ENCODE measurements at places on chromosomes 2 and 18.

DNA sequence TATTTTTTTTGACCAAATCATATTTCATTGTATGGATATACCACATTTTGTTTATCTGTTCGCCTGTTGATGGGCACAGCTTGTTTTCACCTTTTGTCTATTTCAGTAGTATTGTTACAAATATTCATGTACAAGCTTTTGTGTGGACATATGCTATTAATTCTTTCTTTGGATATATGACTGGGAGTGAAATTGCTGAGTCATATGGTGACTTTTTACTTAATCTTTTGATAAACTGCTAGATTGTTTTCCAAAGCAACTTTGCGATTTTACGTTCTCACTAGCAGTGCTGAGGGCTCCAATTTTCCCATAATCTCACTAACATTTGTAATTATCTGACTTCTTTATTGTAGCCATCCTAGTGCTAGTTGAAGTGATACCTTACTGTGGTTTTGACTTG lies 112.4 kb downstream of the CD8B2 start:
- no peak for DNase-seq

DNA sequence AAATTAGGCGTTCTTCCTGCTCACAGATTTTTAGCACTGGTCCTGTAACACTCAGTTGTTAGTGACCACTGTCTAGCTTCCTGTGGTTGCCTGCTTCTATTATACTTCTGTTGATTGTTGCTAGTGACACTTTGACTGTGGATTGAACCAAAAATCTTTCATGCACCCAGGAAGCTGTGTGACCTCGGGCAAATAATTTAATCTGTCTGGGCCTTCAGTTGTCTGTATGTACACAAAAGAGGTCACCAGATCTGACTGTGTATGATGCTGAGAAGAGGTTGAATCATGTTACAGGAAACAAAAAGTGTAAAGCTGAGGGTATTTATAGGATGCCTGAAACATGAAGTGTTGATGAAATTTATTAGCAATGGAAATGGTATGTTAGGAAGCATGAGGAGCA lies 12.7 kb downstream of the ICOS start:
- no peak for DNase-seq

DNA sequence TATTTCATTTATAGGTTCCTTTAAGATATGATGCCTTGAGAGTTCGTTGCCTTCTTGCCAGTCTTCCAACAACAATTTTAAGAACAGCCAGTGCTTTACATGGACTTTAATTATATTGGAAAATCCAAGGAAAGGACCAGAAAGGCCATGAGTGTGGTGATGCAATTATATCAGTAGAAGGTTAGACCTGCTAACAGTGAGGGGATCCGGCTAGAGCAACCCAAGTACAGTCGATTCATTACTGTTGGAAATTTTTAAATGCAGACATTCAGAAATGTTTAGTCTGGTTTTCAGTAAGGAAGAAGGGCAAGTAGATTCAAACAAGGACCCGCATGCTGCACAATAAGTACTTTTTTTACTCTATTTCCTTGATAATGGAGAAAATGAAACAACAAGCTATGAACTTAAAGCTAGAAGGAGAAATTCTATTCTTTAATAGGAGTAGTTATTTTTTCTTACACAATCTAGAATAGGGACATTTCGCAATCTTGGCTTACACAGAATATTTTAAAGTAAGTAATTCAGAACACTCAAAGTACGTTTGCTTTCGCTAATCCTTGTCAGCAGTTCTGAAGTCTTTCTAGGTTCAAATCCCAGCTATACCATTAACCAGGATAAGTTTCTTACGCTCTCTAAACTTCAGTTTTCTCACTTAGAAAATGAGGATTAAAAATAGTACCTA lies 405.5 kb downstream of the MEIS1 start:
- no peak for DNase-seq

DNA sequence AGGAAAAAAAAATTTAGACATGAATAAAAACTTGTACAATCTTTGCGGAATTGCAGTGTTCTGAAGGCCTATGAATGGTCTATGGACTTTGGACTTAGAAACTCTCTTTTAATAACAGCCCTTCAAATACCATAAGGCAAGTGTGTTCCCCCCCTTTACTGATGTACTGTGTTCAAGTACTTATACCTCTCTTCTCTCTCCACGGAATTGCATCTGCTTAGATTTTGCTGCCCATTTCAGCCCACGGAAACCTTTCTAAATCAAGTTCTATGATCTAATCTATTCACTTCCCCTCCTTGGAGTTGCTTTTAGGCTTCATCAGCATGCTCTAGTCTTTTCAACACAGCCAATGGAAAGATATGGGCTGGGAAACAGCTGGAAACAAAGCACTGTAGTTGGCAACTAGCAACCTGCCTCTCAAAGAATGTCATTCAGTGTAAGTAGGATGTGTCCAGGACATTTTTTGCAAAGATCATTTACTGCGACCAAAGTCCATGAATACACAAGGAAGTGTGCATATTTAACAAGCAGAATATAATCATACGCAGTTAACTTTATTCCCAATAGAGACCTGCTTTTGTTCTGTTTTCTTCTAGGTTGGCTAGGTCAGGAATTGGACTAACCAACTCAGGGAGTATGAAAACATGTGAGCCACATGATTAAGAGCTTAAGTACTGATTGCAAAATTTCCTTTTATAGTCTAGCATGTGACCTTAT lies 58.0 kb downstream of the SLC40A1 start:
- DNase-seq: no peak

- no peak for DNase-seq
Observed at GRCh38 chr2:101199251-101199791, 48.1 kb upstream of the TBC1D8 start.

DNA sequence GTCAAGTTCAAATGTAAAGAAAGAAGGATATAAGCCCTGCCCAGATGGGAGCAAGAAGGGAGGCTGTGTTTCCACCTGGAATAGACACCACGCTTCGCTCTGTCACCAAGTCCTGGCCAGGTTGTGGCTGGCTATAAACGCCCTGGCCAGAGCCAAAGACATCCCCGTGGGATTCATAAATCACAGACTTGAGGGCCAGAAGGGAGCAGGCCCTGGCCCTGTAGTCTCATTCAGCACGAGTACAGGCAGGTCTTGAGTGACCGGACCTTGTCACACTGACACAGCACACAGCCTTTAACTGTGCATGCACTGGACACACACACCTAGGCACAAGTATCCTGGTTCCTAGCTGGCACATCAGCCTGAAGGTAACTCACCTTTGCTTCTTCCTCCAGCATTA lies 94.5 kb upstream of the MGAT4A start:
- no peak for DNase-seq

- no peak for DNase-seq
Observed at GRCh38 chr2:68404893-68405799, 40.1 kb downstream of the PLEK start.

GRCh38 chr18:32319084-32319483 lies 129.2 kb downstream of the MEP1B start:
- DNase-seq: no peak

GRCh38 chr2:197620133-197620532 lies 55.3 kb downstream of the RFTN2 start:
- DNase-seq: no peak

DNA sequence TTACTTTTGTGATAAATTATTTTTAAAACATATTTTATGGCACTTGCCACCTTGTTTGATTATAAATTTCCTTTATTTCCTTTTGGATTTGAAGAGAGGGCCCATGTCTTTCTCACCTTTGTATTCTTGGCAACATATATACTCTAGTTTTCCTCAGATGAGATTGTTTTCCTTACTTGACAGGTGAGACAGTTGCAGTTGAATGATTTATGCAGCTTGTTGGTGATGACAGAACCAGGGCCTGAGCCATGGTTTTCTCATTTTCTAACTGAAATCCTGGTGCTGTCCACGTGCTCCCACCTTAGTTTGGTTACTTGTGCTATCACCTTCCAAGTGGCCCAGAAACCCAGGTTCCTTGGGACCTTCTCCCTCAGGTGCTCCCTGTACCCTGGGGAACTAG lies 58.2 kb downstream of the TTC39C start:
- no peak for DNase-seq

- DNase-seq: no peak
Observed at GRCh38 chr18:34083910-34084535, 140.7 kb downstream of the NOL4 start.

DNA sequence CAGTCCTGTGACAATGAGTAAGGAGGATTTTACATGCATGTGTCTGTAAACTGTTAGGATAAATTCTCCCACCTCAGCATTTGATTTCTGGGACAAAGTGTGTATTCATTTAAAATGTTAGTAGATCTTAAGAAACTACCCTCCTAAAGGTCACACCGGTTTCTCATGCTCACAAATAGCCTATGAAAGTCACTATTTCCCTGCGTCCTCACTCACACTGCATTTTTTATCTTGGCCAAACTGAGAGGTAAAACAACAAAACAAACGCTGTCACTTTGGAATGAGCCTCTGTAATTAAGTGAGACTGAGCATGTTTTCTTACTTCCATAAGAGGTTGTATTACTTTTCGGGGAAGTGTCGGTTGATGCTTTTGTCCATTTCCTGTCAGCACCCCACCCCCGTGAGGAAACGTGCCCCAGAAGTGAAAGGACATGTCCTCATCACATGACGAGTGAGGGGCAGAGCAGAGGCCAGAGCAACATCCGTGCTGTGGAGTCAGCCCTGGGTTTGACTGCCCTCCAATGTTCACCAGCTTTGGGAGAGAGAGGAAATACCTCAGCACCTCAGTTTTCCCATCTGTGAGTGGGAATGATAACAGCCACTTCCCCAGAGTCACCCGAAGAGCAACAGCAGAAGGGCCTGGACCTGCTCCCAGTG lies 3.1 kb downstream of the GYPC start:
- peak; percentile 69 for DNase-seq

- no peak for DNase-seq
Observed at GRCh38 chr2:25323042-25323514, 18.6 kb downstream of the DNMT3A start.

- DNase-seq: no peak
Observed at GRCh38 chr2:197777823-197778407, 7.2 kb downstream of the BOLL start.

DNA sequence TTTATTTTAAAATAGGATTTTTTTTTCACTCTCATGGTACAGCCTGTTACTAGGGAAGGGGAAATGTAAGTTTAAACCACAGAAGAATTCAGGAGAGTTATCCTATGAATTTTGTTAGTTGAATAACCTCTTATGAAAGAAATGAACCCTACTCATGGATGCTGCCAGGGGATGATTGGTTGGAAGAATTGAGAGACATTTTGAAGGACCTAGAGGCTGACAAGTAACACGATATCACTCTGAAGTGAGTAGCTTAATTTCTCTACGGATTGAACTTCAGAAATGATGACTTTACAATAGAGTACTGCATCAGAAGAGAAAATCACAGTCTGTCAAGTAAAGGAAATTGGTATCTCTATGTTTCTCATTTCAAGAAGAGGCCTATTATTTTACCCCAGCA lies 1346.2 kb downstream of the SUCLG1 start:
- DNase-seq: no peak

DNA sequence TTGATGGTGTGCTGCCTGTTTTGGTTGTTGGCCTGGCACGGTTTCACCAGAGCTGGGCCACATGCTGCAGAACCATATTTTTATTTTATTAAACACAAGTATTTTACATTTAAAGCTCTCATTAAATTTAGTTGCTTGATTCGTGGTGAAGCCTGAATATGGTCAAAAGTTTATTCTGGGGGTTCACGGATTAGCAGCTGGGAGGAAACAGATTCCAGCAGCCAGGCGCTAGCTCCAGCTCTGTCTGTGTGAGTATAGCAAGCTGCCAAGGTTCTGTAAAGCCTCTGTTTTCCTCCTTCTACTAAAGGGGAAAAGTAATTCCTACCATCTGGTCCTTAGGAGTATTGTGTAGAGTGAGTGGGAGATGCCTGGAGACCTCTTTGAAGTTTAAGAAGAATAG lies 22.5 kb downstream of the GATA6 start:
- no peak for DNase-seq

GRCh38 chr2:108893277-108893676 lies 95.7 kb downstream of the EDAR start:
- no peak for DNase-seq

GRCh38 chr18:10379522-10379921 lies 74.9 kb upstream of the APCDD1 start:
- DNase-seq: no peak

- no peak for DNase-seq
Observed at GRCh38 chr2:162277381-162277780, 34.1 kb upstream of the FAP start.

DNA sequence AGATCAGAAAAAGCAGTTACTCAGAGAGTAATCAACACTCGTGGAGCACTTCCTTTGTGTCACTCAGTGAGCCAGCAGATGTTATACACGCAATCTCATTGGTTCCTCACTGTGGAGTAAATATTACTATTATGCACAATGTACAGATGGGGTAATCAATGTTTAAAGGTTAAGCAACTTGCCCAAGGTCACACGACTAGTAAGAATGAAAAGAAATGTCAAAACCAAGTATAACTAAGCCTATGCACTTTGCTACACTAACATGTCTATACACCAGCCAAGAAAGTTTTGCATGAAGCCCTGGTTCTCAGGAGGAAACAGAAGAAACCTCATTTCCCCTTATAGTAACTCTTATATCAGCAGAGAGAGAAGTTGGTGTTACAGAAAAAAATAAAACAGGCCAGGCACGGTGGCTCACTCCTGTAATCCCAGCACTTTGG lies 5.4 kb downstream of the METTL21A start:
- no peak for DNase-seq

- DNase-seq: peak; percentile 45
Observed at GRCh38 chr2:114543236-114543766, 100.9 kb downstream of the DPP10 start.

- no peak for DNase-seq
Observed at GRCh38 chr18:75066021-75066880, 142.7 kb downstream of the PTGR3 start.
